Gastroesophageal sphincter (tissue), 4 donors: ENCODE measurements at places on chromosomes 5 and 9. TPM values are rescaled to one million over a fixed set of nuclear protein-coding genes. Genes with fewer than 3 reads are reported as not detected.

The MTAP gene
- total RNA-seq: 23.2 TPM

The PDLIM4 gene
- total RNA-seq: 200 TPM

The RBM27 gene
- 29.6 TPM for total RNA-seq

The ZFP2 gene
- 12.8 TPM for total RNA-seq

DNA sequence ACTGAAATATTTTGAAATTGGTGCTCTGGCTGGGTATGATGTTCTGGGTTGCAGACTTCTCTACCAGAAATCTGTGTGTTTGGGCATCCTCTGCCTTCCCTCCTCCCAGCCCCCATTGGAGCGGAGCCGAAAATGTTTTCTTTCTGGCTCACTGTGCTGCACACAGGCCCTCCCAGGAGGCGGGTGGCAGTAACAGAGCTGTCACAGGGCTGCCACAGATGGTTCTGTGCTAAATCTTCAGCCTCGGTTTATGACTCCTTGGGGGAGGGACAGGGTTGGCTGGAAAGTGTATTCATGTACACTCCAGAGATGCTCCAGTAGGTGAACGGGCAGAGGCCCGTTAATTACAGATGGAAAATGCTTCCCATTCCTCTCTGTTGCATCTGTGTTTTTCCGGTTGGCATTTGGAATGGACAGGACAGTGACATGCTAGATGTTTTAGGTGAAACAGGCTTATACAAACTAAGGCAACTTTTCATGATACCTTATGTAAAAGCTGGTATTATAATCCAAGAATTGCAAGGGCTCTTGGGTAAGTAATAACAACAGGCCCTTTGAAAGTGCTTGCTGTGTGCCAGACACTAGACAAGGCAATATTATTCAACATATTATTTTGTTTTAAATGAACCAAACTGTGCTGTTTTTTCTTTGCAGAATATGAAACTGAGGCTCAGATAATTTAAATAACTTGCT lies 180.2 kb downstream of the ADCY2 start:
- ATAC-seq: no peak

GRCh38 chr5:140973550-140973949 lies 7.3 kb downstream of the PCDHAC2 start:
- ATAC-seq: no peak

- ATAC-seq: no peak
Observed at GRCh38 chr5:74725331-74725730, 40.3 kb downstream of the HEXB start.

- no peak for ATAC-seq
Observed at GRCh38 chr5:42718591-42718990, 38.0 kb upstream of the CCDC152 start.

DNA sequence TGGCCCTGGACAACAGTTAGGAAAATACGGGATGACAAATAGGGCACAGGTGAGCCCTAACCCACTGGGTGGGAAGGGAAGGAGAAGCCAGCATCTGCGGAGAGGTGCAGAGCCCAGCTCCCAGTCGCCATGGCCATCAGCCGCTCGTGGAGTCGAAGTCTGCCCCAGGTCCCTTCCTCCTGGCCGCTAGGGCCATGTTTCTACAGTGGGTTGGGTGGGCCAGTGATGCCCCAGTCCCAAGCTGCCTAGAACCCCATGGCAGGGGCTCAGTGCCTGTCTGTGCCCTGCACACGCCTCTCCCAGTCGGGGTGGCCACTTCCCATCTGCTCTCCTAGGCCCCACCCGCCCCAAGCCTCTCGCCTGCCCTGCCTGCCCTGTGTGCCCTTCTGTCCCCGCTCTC lies 34.8 kb downstream of the OLFM1 start:
- ATAC-seq: no peak

GRCh38 chr5:89105836-89106235 lies 222.9 kb upstream of the MEF2C start:
- no peak for ATAC-seq

- ATAC-seq: no peak
Observed at GRCh38 chr5:76513476-76513875, 109.7 kb downstream of the F2RL2 start.

DNA sequence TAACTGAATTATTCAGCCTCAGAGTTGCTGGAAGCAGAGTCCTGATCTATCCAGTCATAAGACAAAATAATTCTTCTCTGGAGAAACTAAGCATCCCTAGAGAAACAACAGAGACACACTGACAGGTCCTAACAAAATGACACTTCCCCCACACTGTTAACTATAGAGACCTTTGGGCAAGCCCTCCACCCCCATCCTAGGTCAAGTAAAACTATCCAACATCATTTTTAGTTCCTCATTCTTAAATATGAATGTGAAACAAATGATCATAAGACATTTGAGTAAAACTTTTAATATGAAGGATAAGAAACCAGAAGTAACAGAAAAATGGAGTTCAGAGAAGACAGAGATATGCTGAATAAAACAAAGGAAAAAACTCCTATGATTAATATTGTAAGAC lies 30.9 kb downstream of the CNTLN start:
- no peak for ATAC-seq

DNA sequence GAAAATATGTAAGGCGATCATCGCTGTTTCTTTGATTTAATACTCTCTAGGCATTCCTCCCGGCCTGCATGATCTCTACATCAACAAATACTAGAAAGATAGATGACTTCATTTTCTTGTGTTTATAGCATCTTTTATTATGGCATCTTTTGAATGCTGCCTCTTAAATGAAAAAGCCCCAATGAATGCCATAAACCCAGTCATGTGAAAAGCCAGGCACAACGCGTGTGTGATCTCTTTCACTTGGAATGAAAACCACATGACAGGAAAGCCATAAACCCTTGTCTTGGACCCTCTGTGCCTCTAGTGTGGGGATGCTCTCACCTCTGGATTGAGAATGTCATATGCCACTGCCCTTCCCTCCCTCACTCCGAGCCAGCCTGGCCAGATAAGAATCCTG lies 476.2 kb downstream of the SEMA5A start:
- ATAC-seq: no peak

- no peak for ATAC-seq
Observed at GRCh38 chr5:132100672-132101261, 27.2 kb downstream of the CSF2 start.
